ENCODE measurements at places on chromosomes 5 and 9.

DNA sequence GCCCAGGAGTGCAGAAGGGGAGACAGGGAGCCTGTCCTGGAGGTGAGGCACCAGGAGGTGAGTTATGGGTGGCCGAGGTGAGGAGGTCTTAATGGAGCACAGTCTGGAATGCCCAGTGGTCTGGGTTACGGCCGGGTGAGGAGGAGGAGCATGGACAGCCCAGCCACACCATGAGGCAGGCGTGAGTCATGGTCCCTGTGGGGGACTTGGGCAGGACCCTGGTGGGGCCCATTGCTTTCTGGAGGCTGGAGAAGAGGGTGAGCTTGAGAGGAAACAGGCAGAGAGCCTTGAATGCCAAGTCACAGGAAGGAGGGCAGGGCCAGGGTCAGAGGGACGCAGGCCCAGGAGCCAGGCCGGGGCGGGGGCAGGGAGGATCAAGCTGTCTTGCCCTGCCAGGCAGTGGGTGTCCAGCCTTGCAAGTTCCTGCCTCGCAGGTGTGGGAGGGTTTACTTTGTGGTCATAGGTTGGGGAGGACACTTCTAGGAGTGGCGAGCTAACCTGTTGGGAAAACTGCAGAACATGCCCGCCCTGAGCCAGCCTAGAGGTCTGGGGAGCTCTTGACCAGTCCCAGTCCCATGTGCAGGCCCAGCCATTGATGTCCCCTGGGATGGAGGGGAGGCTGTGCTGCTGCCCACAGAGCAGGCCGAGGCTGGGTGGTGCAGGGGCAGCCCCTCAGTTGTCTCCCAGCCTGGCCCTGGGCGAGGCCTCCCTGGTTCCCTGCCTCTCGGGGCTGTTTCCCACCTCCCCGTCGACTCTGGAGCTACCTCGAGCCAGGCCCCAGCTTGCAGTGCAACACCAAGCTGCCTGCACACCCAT is 2.8 kb downstream of the CACNA1B start:
- DNase-seq, result no peak

DNA sequence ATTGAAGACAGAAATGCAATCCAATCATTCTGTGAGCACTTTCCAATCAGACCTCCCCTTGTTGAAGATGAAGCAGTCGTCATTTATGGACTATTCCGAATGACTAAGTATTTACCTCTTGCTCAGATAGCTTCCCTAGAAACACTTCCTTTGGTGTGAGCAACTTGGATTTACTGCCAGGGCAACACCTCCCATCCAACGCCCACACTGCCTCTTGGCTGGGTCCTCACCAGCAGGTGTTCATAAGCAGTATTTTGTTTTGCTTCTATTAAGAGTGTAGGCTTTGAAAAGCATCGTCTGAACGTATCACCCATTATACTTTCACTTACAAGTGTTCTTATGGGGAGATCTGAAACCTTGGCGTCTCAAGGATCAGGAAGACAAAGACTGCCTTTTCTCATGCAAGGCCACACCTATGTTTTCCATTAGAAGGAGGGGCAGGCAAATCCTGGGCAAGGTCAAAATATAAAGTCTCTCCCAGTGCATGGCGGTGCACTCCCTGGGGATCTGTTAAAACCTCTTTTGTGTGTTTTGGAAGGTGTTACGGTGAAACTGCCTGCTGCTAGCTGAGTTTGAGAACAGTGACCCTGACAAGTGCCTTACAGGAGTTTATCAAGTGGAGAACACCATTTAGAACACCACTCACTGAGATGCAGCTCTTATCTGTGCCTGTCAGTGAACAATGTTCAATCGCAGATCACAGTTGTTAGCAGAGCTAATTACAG is 10.6 kb upstream of the MARCHF3 start:
- no peak for DNase-seq

DNA sequence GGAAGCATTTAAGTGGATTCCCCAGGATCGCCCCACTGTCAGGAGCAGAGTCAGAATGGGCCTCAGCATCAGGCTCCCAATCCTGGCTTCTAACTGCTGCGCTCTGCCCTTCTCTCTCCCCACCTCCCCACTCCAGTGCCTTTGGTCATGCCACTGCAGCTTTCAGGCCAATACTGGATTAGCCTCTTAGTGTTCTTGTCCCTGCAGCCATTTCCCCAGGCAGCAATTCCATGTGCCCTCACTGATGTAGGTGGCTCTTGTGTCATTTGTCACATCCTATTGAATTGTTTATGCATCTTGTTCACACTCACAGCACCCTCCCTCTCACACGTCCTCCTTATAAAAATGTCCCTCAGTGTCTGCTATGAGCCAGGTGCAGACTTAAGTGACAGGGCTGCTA is 544.2 kb upstream of the DAP start:
- no peak for DNase-seq

- DNase-seq, result no peak
Observed at GRCh38 chr9:112550531-112550930, 63.9 kb downstream of the KIAA1958 start.

- no peak for DNase-seq
Observed at GRCh38 chr9:68777070-68777763, 72.2 kb downstream of the PIP5K1B start.
